ENCODE measurements at places on chromosomes 5 and 9.

- no peak for DNase-seq
Observed at GRCh38 chr5:170120576-170120975, 14.9 kb downstream of the FOXI1 start.

- DNase-seq: peak; percentile 58
Observed at GRCh38 chr9:137150617-137151457, 11.9 kb downstream of the GRIN1 start.

DNA sequence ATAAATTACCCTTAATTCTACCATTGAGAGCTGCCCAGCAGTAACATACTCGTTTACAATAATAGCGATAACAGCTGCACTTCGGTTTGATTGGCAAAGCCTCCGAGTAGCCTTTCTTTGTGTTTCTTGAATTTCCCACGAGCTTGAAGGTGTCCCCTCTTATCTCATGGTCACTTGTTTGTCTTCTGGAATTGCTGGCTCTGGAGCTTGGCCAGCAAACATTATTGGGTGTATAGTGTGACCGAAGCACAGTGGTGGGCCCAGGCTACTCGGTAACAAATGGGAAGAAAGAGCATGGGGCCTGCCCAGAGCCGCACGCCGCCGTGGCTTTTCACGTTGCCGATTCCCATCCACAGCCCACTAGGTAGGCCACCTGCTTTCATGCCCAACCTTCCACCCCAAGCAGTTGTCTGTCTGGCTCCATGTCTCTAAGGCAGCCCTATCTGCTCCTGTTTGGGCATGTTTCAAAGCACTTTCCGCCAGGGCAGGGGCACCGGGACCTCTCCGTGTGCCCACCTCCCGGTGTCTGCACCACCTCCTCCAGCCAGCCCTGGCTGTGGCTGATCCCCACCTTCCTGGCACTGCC, 8.7 kb downstream of the STKLD1 start:
- DNase-seq: no peak

GRCh38 chr5:83583859-83584258, 112.3 kb downstream of the VCAN start:
- no peak for DNase-seq

GRCh38 chr5:68367287-68367686, 151.7 kb downstream of the PIK3R1 start:
- DNase-seq: no peak

GRCh38 chr5:157600252-157600651, 24.7 kb upstream of the ADAM19 start:
- no peak for DNase-seq
